Right cardiac atrium (tissue), 5 donors: ENCODE measurements at places on chromosomes 11 and 22. TPM values are rescaled to one million over a fixed set of nuclear protein-coding genes. Genes with fewer than 3 reads are reported as not detected.

Gene OR5A1
- total RNA-seq = not detected

Gene APLNR
- 18.0 TPM for total RNA-seq

Gene OR8B4
- not detected for total RNA-seq

Gene NRIP3
- 1.7 TPM for total RNA-seq

Gene CARS1
- 16.2 TPM for total RNA-seq
